ENCODE measurements at places on chromosomes 1 and 21.

- no peak for DNase-seq
Observed at GRCh38 chr1:109613361-109614147, 5.9 kb downstream of the GNAT2 start.

DNA sequence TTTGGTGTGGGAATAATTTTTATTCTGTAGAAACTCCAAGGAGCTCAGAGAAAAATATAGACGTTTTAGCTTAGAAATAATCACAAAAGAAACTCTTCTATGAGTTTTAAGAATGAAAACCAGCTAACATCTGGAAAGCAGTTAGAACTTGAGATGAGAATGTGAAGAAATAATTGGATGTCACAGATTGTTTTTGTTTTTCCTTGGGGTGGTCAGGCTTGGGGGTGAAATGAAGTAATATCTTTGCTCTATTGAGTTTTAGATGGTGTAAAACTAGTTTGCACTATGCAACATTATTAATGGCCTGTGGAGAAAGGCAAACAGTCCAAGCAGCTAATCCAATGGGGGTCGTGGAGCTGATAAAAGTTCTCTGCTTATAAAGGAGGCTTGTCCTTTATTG, 101.2 kb downstream of the FMN2 start:
- no peak for DNase-seq

DNA sequence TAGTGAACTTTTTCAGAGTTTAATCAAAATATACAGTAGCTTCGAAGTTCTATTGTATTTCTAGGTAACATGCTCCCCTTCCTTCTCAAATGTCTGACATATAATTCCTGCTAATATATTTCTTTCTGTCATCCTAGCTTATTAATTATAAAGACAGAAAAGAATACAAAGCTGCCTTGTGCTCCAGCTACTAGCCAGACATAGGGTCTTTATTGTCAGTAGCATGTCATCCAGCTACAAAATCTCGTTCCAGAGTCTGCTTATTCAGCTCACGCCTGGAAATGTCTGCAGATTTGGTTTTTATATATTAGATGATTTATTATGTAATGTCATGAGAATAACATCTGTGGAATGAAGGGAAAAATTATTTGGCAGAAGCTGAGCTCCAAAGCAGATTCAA, 1102.8 kb downstream of the BRINP3 start:
- DNase-seq: no peak

DNA sequence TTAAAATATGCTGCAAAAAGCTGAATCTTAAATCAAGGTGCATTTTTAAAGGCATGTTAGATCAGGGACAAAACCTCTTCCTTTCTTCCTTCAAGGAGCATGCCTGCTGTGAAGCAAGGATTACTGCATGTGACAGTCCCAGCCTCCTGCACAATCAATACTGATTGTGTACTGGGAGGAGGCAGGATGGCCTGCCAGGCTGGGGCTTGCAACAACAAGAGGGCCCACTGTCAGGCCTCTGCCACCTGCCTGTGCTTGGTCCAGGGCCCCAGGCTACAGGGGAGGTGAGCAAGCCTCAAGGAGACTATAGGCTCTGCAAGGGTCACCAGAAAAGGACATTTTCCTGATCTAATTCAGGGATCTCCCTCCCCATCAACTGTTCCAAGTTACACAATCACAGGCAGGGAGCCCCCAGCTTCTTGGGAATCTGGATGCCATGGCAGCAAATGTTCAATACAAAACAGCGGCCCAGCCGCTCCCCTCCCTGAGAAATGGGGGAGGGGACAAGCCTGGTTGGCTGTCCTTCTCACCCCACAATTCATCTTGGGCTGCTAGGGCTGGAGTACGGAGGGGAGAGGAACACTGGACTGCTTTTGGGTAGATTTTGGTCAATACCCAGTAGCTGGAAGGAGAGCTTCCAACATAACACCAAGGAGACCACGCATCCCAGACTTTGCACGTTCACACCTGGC, 76.7 kb downstream of the SSBP3 start:
- DNase-seq: no peak

GRCh38 chr1:2212532-2213491, 15.3 kb upstream of the SKI start:
- no peak for DNase-seq

Data from MM.1S (cell line).